ENCODE measurements at places on chromosomes 3 and 15.
A peak's percentile ranks its signal among the peaks of the same experiment; 100 is the strongest.

DNA sequence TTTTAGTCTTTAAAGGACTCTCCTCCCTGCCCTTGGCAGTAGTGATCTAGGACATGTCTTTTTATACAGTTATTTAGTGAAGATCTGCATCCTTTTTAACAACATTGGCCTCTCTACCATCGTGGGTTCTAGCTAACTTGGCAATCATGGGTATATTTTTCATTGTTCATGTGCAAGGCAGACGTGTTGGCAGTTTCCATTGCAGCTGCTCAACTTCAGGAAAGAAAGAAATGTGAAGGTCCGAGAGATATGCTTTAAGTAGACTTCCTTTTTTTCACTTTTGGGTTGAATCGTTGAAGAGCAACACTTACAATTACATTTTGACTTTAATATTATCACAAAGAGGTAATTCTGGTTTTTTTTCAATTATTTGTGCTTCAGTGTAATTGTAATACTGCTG, 172.6 kb downstream of the SATB1 start:
- no peak for DNase-seq

DNA sequence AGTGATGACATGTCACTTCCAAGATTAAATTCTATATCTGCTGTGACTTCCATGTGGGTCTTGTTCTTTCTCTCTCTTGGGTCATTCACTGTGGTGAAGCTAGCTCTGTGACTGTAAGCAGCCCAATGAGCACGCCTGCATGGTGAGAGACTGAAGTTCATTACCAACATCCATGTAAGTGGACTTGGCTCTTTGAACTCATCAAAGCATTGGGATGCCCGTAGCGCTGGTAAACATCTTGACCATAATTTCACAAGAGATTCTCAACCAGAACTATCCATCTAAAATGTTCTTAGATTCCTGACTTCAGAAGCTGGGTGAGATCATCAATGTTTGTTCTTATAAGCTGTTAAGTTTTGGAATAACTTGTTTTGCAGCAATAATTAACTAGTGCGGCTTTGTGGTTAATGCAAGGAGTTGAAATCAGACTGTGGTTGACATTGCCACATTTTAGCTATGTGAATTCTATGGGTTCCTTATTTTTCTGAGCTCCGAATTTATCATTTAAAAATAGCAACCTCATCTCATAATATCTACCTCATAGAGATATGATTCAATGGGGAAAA, 31.6 kb upstream of the LRRC3B start:
- no peak for DNase-seq

DNA sequence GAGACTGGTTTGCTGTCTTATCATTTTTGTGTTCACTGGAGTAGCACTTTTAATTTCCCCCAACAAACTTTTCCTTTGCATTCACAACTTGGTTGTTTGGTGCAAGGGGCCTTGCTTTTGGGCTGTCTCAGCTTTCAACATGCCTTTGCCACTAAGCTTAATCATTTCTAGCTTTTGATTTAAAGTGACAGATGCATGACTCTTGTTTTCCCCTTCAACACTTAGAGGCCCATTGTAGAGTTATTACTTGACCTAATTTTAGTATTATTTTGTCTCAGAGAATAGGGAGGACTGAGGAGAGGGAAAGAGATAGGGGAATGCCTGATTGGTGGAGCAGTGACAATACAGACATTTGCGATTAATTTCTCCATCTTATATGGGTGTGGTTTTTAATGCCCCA, 340.1 kb upstream of the MANF start:
- no peak for DNase-seq

- peak; percentile 40 for DNase-seq
Observed at GRCh38 chr3:23991683-23992628, 46.9 kb downstream of the NR1D2 start.

- peak; percentile 19 for DNase-seq
Observed at GRCh38 chr3:66629150-66629981, 128.5 kb upstream of the LRIG1 start.

Data from fibroblast of upper back skin (primary cell).